DMS79 treated with DMSO at 0.1 percent for 48 hours (cell line): ENCODE measurements at places on chromosomes 5 and 9.
A peak's percentile ranks its signal among the peaks of the same experiment; 100 is the strongest.

GRCh38 chr5:175517824-175518450 is 39.6 kb downstream of the SFXN1 start:
- no peak for DNase-seq

DNA sequence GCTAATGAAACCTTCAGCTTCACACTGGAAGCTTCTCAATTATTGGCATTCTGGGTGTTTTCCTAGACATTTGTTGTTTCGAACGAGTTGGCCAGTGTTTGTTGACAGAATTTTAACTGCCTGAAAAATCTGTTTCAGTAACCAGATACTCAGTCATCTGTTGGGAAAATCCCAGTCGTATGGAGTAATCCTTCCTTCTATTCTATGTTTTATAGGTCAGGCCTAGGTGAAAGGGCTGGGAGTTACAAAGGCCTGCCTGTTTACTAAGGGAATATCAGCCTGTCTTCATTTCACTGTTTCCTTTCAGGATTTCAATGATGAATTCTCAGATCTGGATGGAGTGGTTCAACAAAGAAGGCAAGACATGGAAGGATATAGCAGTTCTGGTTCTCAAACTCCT is 59.9 kb downstream of the GRAMD2B start:
- DNase-seq: no peak

DNA sequence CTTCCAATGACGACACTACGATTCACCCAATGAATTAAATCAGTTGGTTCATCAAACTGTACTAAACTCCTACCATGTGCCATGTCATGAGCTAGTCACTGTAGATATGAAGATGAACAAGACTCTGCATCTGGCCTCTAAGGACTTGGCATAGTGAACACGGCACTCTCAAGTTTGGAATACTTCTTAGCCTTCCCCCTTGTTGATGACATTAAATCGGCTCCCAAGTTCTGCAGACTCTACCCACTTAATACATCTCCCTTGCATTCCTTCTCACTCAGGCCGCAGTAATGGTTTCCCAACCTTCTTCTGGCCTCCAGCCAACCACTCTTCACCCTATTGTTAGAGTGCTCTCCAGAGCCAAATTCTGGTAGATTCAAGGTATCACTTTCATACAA is 184.7 kb downstream of the MAPKAP1 start:
- peak; percentile 78 for DNase-seq

DNA sequence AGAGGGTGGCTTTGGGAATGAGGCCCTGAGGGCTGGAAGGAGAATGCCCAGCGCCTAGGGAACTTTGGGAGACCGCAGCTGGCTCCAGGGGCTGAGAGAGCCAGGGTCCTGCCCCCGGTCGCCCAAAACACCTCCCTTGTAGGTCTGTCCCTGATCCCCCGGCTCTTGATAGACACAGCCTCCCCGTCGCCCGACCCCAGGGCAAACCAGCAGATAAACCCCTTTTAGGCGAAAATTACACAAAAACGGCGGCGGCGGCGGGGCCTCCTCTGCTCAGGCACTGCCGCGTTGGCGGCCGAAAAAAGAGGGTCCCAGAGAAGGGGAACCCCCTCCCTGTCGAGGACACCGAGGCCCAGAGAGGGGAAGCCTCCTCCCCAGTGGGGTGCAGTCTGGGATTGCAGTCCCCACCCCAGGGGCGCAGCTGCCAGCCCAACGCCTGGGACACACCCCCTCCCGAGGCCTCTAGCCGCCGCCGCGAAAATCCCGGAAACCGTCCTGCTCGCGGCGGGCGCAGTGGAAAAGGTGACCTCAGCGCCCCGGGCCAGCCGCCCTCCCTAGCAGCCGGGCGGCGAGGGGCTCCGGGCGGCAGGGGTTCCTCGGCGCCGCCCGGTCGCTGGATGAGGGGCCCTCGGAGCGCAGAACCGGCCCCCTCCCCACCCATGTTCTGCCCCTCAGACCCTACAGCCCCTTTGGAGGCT is 3.1 kb upstream of the BARX1 start:
- no peak for DNase-seq

GRCh38 chr5:35900972-35901695 is 37.3 kb downstream of the CAPSL start:
- DNase-seq: peak; percentile 9

DNA sequence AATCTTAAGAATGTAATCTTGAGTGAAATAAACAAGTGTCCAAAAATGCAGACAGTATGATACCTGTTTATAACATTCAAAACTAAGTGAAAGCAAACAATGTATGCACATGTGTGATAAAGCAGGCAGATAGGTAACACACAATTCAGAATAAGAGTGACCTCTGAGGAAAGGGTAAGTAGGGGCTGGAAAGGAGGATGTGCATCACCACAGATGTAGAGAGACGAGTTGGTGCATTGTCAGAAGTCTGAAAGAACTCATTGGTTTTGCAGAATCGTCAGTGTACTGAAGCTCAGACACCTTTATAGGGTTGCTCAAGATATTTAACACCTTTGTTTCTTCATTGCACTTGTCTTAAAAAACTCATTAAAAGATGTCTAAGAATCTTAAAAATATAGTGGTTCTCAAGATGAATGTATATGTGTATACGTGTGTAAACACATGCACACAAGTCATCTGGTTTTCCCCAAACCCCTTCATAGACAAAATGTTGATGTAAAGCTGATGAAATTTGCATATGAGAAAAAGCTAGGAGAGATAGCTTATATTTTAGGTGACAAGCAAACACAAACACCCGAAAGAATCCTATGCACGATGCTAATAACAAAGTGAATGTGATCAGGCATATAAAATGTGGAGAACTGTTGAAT is 197.6 kb upstream of the MEF2C start:
- DNase-seq: no peak

- DNase-seq: no peak
These were observed 38.6 kb upstream of the SRP19 start for GRCh38 chr5:112822456-112822855.

- DNase-seq: no peak
These were observed 75.4 kb downstream of the TEX10 start for GRCh38 chr9:100277166-100277979.

- no peak for DNase-seq
These were observed 830 bp downstream of the PRRC1 start for GRCh38 chr5:127518319-127518621.

DNA sequence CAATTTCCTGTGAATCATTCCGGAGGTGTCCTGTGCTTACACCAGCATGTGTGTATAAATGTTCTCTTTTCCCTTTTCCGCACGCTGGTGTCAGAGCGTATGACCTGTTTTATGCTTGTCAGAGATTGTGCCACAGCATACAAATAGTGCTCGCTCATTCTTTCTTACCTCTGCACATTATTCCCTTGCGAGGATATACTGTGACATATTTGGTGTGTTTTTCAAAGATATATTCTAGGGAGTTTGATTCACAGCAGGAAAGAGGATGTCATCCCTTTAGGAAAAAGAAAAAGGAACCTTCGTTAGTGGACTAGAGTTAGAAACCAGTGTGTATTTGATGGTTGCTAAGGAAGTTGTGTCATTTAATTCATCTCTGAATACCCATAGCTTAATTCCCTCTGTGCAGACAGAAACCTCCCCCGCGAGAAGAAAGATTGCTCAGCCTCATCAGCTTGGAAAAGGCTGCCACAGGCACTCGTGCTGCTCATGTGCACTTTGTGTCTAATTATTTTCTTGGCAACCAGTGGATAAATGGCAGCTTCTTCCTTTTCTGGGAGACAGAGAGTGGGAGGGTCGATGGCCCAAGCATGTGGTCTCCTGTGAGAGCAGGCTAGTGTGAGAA is 14.7 kb upstream of the CCIN start:
- no peak for DNase-seq

- DNase-seq: no peak
These were observed 86.7 kb downstream of the PRKACG start for GRCh38 chr9:68927165-68927564.

DNA sequence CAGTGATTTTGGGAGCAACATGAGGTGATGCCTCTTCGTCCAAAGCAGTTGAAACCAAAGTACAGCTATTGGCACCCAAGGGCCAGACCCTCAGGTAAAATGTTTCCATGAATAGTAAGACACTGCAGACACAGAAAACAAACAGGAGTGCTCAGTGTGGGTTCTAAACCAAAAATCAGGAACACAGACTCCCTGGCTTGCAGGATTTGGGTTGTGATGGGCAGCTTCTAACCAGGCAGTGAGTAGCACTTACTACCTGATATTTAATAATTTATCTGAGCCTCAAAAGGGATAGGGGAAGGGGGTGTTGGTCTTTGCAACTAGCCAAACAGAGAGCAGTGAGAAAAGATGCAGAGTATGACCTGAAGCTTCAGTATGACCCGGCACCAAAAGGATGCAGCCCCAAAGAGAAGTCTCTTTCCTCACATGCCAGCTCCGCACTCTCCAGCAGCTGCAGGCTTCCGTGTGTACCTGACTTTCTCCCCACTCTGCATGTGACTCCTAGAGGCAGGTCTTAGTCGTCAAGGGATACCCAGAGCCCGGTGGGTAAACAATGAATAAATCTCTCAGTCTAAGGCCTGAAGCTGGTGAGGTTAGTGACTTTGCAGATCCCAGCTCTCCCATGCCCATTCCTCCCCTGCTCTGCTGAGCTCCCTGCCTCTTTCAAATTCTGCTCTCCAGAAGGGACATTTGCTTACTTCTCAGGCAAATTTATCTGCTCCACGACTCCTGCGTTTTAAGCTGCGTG is 105.4 kb upstream of the SPOCK1 start:
- DNase-seq: peak; percentile 31

- DNase-seq: no peak
These were observed 114.6 kb upstream of the CD180 start for GRCh38 chr5:67311208-67311607.

DNA sequence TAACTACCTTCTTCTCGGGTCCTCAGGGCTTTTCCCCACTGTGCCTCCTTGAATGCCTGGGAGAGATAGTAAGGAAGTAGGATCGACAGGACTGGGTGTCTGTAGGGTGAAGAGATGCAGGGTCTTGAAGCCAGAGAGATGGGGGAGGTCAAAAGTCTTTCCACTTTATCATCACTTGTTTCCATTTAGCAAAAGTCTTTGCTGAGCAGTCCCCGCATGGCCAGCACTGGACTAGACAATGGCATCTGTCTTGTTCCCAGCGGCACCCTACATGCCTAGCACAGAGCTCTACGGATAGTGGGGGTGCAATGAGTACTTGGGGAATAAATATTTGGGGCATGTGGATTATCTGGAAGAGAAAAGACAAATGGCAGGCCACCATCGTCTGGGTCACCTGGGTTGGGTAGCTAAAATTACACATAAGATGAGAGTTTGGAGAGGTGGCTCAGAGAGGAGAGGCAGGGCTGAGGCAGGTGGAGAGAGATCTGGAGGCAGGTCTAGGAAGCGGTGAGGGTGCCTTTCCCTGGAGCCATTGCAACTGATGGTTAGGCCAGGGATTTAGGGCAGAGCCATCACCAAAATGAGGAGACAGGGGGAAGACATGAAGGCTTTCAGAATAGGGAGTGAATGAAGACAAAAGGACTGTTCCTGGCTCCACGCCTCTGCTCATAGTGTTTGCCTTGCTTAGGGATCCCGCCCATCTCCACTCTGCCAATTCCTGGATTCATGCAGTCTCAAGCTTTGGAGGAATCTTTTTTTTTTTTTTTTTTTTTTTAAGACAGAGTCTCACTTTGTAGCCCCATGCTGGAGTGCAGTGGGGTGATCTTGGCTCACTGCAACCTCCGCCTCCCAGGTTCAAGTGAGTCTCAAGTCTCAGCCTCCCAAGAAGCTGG is 250.8 kb upstream of the KLF4 start:
- DNase-seq: no peak

GRCh38 chr5:54421976-54422375 is 33.5 kb upstream of the HSPB3 start:
- DNase-seq: no peak

DNA sequence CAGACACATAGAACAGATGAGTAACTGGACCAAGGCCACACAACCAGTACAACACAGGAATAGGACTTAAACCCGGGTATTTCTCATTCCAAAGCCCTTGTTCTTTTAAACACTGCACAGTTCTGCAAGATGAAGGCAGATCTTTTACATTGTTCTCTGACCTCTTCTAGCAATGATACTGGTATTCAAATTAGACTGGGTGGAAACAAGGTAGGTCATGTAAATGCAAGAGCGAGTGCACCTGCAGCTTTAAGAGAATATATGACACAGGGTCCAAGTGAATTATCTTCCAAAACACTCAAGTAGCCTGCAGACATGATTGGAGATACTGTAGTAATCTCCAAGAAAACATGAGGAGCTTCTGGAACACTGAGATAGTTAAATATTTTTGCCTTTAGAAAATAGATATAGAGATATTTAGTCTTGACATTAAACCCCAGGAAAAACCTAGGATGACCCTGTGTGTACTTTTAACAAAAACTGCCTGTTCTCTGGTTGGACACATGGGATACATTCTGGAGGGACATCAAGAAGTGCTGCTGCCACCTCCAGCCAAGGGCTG is 130.6 kb upstream of the EPB41L4A start:
- no peak for DNase-seq

GRCh38 chr9:110900917-110901316 is 137.4 kb downstream of the LPAR1 start:
- DNase-seq: peak; percentile 43

DNA sequence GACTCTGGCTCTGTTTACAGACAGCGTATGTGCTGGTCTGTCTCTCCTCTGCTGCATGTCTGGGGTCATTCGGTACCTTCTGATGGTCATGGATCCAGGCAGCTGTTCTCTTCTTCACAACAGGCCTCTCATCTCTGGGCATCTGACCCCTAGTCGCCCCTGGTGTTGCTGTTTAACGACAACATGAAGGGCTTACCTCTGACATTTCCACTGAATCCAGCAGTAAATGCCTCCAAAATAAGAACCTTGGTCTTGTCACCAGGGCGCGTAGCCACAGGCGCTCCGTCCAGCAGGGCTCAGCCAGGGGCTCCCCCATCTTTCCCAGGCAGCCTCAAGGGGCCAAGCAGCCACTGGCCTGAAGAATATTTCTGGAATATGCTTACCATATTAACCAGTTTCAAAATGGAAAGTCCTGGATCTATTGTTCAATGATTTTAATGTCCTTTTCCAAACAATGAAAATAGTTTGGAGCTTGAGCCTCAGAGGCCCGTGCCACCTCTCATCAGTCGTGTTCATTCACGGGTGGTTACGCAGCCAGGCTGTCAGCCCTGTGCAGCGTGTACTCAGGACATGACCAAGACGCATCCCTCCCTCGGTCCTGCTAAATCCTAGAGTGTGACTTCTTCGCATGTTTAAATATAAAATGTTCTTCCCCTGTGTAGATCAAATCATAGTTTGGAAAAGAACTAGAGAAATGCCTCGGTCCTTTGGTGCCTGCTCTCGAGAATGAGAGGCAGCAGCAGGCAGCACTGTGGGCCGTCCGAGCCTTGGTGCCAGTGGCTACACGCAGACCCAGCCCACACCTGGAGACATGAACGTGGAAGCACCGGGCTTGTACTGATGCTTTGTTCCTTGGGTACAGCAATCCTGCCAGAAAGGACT is 30.1 kb upstream of the LRRC14B start:
- no peak for DNase-seq

GRCh38 chr9:76379494-76379893 is 14.7 kb downstream of the RFK start:
- peak; percentile 58 for DNase-seq
